Breast epithelium (tissue), 4 donors: ENCODE measurements at places on chromosomes 7 and 10.

GRCh38 chr7:17184805-17185689, 113.4 kb upstream of the AHR start:
- DNase-seq: no peak

GRCh38 chr10:108412323-108412722, 1247.8 kb upstream of the SORCS1 start:
- no peak for DNase-seq

DNA sequence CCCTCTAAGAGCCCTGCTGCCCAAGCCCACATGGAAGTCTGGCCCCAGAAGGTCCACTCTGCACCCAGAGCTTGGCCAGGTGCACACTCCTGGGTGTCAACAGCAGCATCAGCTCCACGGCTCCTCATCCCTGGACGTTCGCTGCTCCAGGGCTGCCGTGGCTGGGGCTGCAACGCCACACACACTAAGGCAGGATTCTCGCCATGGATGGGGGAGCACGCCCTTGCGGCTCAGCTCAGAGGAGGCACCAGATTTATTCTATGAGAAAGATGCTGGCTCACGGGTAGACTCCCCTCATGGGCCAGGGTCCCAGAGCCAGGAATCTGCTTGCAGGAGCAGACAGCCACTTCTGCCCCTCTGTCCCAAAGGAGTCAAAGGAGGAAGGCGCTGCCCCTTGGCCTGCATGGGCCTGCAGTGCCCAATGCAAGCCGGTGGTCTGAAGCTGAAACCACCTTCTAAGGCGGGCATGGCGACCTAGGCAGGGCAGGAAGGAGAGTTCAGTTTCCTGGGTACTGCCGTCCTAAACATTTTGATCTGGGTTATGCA, 42.1 kb downstream of the CFAP46 start:
- DNase-seq: no peak

DNA sequence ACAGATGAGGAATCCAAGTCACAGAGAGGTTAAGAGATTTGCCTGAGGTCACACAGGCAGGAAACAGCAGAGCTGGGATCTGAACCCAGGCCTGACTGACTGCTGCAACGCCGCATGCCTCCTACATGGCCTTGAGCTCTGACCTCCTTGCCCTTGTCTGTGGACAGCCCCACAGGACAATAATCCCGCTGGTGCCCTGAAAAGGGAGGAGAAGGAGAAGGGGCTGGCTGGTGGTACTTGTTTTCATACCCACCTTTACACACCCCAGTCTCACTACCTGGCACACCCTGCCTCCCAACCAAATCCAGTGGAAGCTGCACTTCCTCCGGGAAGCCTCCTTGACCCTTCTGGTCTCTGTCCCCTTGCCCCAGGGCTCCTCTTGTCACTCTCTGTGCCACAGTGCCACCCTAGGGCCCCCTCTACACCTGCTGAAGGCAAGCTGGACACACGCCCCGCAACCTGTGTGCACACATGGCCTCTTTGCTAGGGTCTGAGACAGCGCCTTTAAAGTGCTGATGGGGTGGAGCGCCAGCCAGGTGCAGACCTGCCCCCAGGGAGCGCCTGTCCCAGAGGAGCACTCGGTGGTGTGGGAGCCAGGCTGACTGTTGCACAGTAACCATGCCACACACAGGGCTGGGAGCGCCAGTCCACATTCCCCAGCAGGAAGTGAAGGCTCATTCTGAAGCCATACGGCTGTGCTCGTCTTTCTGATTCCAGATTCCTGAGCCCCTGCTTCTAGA, 38.6 kb downstream of the ZCCHC24 start:
- peak; percentile 65 for DNase-seq

DNA sequence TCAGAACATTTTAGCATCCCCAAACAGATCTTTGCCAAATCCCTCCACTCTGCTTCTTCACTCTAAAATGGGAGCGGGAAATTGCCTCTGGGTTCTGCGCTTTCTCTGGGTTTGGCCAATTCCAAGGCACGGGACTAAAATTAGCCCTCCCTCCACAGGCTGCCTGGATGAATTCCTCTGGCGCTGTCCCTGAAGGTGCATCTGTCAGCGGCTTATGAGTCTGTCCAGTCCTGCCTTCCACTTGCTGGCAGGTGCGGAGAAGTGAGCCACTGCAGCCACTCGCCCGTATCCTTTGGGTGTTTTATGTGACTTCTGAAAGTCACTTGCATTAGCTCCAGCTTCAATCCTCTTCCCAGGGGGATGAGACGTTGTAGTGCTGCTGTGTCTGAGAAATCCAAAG, 121.6 kb downstream of the SH2D4B start:
- no peak for DNase-seq
